Activated CD4-positive, alpha-beta T cell treated with anti-CD3 and anti-CD28 coated beads, Interleukin-2, amount 10 ng/mL, durations not matched to agents 24 days and 14 days (primary cell): ENCODE measurements at places on chromosomes 2 and 18. TPM values are rescaled to one million over a fixed set of nuclear protein-coding genes. Genes with fewer than 3 reads are reported as not detected.

The TSHZ1 gene
- total RNA-seq, result 12.4 and 12.5 TPM in 2 replicates

The CYBRD1 gene
- 4.7 and 5.1 TPM in 2 replicates for total RNA-seq

The AAK1 gene
- 81.7 and 86.0 TPM in 2 replicates for total RNA-seq

The POMC gene
- 6.9 and 7.2 TPM in 2 replicates for total RNA-seq
